Foreskin keratinocyte (primary cell): ENCODE measurements at places on chromosomes 2 and 18.
A peak's percentile ranks its signal among the peaks of the same experiment; 100 is the strongest.

- DNase-seq = no peak
Measured at GRCh38 chr2:50707196-50707595, 324.7 kb downstream of the NRXN1 start.

DNA sequence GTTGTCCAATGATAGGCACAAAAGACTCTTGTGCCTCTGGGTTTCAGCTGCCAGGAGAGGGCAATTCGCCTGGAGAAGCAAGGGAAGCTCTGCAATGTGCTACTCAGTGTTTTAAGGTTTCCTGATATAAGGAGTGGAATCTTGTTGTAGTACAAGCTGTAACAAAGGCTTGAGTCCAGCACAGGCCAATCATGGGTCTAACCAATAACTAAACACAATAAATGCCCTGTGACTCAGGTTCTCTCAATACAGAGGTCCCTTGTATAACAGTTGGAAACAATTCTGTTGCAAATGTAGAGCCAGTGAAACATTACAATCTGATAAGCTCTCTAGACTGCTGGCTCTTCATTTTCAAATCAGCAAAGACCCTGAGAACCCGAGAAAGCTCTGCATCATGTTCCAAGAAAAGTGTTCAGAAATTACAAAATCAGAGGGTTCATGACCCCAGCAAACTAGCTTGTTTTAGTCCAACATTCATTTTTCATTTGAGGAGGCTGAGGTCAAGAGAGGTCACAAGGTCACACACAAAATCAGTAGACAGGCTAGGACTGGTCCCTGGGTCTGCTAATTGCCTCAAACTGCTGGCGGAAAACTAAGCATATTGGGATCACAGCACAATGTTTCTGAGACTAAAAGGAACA, 59.0 kb upstream of the DNMT3A start:
- DNase-seq = no peak

GRCh38 chr2:128457716-128458115, 139.0 kb upstream of the HS6ST1 start:
- DNase-seq = no peak

DNA sequence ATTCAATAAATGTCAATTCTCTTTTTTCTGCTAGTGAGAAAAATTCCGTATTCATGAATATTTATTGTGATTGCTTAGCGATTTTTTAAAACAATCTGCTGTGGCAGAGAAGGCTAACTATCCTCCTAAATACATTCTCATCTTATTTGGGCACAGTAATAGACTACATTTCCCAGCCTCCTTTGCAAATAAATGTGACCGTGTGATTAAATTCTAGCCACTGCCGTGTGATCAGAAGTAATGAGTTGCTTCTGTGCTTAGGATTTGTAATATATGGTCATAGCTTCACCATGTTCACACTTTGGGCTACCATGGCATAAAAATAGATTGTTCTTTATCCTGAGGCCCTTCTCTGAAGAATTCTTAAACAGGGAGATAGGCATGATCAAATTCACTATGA, 179.6 kb downstream of the FAM124B start:
- DNase-seq = no peak

DNA sequence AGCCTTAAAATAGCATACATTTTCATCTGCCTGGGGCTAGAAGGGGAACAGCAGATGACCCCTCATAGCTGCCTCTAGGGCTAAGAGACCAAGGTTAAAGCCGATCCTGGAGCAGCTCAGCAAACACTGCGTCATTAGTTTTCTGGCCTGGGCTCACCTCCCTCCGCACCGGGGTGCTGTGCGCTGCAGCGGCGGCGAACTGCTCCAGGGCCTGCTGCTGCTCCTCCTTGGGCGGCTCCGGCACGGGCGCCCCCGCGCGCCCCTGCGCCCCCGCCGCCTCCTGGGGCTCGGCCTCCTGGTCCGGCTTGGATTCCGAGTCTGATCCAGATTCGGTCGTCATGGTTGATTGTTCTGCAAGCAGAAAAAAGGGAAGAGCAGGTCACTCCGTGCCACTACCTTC, 55.0 kb downstream of the EPB41L3 start:
- DNase-seq = no peak

GRCh38 chr2:185202945-185203528, 535.6 kb upstream of the FSIP2 start:
- DNase-seq = no peak

GRCh38 chr2:27356056-27356381, 545 bp downstream of the GTF3C2 start:
- DNase-seq = no peak

DNA sequence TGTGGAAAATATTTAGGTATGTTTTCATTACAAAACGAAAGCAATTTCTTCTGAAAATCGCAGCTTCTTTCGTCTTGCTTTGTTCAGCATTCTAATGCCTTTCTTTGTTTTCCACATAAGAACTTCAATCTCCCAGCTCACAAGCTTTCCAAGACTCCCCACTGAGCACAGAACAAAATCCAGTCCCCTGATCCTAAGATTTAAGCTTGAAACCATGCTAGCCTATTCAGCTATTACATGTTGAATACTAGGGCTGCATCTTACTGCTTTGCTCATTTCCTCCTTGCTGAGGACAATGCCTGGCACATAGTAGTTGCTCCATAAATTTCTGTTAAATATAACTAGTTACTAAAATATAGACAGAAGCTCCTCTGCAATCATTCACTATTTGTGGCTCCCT, 160.6 kb downstream of the GALNT3 start:
- DNase-seq = no peak

GRCh38 chr2:119671752-119672151, 7.2 kb upstream of the TMEM177 start:
- DNase-seq = no peak

DNA sequence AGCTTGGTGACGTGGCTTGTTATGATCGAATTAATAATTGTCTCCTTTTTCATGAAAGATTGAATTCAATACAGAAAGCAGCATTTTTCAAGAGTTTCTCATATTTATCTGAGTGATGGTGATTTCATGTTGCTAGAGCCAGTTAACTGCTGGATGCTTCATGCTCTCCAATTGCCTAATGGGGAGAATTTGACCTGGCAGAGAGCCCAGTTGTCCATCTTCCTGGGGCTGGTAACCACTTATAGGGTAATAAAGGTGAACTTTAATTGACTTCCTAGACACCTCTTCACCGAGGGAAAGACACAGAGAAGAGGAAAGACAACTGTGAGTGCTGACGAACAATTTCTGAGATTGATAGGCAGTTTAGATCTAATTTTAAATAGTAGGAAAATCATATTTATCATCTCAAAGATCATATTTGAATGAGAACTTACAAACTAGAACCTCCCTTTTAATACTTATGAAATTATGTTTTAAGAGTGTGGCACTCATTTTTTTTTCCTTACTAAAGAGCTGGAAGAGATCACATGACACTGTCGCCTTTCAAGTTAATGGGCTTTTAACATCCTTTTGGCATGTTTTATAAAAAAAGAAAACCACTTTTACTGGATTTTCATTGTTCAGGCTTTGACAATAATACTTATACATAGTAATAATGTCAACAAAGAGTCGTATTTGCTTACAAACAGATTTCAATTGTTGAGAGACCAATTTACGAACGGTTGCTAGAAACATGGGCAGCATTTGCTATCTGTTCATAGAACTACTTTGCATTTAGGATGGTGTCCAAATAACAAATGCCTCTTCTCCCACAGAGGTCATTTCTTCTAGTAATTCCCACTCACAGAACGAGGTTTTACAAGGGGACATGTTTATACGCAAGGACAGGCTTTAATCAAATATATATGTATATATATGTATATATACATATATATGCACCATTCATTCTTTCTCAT, 153.3 kb downstream of the RAPGEF4 start:
- no peak for DNase-seq

DNA sequence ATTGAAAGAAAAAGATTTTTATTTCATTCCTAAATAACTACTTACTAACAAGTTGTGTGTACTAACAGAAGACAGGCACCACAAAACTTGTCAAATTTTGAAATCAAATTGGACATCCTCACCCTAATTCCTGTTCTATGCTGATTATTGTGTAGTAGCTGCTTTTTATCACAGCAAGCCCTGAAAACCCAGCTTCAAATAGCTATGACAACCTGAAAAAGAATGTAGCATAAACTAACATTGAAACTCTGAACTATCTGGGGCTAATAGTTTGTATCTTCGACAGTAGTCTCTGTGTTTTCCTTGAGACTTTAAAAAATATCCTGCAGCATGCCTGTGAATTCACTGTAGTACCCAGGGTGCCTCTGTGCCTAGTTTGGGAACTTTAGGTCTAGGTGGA, 122.6 kb downstream of the WDPCP start:
- DNase-seq = no peak

GRCh38 chr2:238277695-238278094, 10.7 kb downstream of the PER2 start:
- DNase-seq = no peak

DNA sequence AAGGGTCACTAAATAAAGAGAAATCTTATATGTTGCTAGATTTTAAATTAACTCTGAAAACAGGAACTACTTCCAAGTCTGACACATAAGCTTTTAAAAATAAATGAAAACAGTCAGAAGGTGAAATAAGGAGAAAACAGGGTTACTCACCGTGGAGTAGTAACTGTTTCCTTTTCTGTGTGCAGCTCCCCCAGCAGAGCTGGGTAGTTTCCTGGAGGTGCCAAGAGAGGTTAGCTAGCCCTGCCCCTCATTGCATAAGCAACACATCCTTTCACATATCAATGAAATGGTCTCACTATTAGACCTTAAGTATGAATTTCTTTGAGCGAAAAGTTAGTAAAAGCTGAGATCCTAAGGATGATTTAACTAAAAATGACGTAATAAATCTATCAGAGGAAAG, 54.0 kb upstream of the GPR75 start:
- DNase-seq = no peak

DNA sequence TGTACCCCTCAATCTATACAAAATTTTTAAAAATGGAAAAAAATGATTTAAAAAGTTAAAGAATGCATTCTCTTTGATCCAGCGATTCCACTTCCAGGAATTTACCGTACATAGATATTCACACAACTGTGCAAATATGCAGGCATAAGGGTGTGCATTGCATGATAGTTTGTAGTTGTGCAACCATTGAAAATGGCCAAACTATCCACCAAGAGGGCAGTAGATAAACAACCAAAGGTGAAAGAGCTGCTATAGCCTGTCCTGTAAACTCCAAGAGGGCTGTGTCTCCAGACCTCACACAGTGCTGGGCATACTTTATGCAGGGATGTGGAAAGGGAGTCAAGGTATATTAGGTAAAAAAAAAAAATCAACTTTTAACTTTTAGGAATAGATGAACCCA, 116.5 kb upstream of the NEDD4L start:
- DNase-seq = no peak

DNA sequence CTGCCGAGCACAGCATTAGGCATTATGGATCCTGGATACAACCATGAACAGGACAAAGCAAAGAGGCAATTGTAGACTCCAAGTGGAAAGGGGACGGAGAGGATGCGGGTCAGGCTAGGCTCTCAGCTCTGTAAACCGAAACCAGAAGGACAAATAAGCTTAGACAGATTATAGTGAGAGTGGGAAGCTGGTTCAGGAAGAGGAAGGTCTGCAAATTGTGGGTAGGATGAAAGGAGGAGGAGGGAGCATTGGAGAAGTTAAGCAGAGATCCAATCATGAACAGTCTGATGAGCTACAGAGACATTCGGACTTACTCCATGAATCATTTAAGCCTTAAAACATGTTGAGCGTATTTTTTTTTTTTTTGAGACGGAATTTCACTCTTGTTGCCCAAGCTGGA, 3.0 kb downstream of the MSH6 start:
- no peak for DNase-seq

DNA sequence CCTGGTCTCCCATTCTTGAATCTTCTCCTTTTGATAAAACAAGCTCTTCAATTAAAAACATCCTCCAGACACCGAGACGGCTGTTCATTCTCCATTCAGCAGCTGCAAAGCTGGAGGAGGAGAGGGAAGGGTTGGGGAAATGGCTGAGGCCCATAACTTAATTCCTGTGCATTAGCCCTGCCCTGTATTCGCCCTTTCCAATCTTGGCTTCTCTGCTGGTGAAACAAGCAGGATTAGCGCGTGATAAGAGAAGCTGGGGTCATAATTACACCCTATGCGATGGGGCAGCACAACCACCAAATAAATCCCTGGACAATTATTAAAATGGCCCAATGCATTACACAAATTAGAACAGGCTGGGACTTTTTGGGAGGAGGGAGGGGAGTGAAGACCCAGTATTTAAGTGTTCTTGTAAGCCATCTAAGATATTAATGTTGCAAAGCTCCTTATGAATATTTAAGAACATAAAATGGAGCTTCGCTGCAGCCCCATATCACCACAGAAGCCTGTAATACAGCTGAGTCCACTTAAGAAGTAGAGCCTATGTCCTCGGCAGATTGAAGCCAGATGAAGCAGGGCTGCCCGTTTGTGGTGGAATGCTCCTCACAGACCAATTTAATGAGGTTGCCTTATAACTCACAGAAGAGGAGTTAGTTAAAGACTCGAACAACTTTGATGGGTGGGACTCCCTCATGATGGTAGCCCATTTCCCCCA, 176.6 kb upstream of the SKOR2 start:
- DNase-seq = no peak

DNA sequence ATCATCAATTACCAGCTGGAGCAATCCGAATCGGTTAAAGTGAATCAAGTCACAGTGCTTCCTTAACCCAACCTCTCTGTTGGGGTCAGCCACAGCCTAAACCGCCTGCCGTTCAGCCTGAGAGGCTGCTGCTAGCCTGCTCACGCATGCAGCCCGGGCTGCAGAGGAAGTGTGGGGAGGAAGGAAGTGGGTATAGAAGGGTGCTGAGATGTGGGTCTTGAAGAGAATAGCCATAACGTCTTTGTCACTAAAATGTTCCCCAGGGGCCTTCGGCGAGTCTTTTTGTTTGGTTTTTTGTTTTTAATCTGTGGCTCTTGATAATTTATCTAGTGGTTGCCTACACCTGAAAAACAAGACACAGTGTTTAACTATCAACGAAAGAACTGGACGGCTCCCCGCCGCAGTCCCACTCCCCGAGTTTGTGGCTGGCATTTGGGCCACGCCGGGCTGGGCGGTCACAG, 496 bp upstream of the ITGA4 start:
- DNase-seq = no peak

DNA sequence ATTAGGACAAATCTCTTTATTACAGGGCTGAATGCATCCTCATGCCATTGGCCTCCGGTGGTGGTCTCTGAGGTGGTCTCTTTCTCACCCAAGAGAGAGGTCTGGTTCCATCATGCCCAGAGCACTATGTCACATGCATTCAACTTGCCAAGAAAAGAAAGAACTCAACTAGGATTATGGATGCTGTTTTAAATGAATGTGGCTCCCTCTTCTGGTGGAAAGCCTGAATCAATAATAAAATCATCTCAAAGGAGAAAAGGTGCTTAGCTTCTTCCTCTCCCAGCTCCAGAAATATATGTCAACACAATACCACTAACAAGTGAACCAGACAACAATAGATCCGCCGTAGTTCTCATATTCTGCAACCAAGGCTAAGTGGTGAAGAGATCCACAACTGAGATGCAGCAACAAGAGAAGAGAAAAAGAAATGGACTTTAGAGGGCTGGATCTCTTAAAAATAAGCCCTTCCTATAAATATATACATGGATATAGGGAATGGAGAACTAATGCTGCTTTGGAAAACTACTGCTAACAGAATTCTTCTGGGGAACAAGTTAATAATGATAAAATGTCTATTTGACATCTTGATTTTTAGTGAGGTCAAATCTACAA, 396.8 kb downstream of the NCKAP5 start:
- DNase-seq = peak; percentile 13
